Mammary epithelial cell (primary cell): ENCODE measurements at places on chromosomes 16 and 17.

- DNase-seq, result peak; percentile 46
Measured at GRCh38 chr16:73949574-73950320, 346.9 kb upstream of the PSMD7 start.

DNA sequence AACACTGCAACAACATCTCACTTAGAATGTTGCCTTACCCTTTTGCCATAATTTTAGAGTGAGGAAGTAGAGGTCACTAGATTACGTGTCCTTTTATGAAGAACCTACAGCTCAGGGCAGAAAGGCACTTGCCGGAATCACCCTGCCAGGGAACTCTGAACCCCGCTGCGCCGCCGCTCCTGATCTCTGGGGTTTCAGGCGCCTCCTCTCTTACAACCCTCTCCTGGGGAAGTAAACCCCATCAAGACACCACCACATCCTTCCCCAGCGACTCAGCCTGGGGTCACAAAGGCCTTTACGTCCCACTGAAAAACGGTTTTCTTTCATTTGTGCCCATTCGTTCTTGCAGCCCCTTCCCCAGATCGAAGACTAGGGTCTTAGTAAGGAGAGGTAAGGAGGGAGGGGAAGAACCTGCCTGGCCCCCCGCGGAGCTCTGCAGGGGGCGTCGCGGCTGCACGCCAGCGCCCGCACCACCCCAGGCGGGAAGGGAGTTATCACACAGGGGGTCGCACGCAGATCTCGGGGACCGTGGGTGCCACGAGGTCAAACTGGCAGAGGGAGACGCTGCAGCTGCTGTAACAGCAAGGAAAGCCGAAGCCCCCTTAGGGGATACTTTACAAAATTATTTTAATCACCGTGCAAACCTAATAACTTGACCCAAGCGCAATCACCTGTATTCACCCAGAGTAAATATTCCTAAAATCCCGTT is 1.0 kb upstream of the HLF start:
- DNase-seq, result no peak

GRCh38 chr16:5498562-5498961 is 401.0 kb upstream of the EEF2KMT start:
- DNase-seq, result no peak

DNA sequence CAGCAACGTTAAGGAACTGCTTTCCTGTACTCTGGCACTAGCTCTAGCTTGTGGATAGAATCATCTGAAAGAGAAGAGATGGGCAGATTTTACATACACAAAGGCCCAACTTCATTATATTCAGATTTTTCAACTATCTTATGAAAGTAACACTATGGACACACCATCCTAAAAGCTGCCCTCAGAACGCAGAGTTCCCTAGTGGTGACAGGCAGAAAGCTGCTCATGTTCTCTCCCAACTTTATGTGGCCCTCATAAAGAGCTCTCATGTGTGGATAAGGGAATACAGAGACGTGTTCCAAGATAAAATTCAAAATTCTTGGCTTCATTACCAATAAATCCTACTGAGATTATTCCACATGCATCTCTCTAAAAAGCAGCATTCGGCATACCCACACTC is 1.5 kb downstream of the CFAP20 start:
- peak; percentile 11 for DNase-seq

GRCh38 chr17:62692721-62693431 is 65.4 kb downstream of the MRC2 start:
- DNase-seq, result no peak

DNA sequence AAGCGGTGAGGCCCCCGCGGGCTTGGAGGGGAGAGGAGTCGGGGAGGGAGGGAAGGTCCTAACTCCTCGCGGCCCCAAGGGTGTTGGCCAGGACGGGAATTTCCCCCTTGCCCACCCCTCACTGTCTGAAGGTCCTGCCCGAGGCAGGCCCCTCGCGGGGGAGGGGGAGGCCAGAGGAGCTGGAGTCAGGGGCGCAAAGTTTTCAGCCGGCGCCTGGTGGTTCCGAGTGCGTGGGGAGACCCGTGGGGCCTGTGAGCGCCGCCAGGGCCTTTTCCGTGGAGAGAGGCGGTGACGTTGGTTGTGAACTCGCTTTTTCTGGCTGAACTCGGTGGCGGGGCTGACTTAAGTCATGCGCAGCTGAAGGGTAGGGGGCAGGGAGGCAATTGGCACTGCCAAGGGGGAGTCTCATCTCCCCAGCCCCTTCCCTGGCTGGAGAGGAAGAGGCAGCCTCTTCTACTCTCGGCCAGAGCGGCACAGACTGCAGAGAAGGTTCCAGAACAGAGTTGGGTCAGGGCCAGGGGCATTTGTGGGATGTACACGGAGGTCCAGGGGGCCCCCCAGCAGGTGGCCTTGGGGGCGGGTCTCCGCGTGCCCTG is 1.5 kb downstream of the CACNA1H start:
- DNase-seq, result no peak

DNA sequence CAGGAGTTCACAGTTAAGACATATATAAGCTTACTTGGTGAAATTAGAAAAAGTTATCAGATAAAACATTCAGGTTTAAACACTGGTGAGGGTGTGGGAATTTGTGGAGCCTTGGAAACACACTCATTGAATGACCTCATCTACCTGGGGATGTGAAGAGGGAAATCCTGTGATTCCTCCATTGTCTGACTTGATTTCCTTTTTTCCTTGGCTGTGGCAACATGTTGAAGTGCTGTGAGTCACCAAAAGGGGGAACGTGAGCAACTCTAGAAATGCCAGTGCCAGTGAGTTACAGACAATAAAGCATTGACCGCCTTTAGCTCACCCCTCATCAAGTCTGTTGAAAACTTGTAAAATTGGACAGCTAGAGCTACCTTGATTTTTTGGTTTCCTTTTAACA is 1.8 kb downstream of the HMOX2 start:
- DNase-seq, result peak; percentile 93

- peak; percentile 5 for DNase-seq
Measured at GRCh38 chr17:74211912-74212208, 1.5 kb upstream of the TTYH2 start.

DNA sequence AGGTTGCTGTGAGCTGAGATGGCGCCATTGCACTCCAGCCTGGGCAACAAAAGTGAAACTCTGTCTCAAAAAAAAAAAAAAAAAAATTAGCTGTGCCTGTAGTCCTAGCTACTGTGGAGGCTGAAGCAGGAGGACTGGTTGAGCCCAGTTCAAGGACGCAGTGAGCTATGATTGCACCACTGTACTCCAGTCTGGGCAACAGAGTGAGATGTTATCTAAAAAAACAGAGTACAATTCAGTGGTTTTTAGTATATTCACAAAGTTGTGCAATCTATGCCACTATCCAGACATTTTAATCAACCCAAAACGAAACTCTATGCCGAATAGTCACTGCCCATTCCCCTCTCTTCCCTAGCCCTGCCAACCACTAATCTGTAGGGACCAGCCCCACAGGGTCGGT is 25.1 kb downstream of the C16orf54 start:
- DNase-seq, result no peak

- DNase-seq, result peak; percentile 27
Measured at GRCh38 chr17:71337938-71338337, 782.9 kb upstream of the SOX9 start.

GRCh38 chr16:48507391-48507790 is 102.6 kb downstream of the N4BP1 start:
- no peak for DNase-seq

DNA sequence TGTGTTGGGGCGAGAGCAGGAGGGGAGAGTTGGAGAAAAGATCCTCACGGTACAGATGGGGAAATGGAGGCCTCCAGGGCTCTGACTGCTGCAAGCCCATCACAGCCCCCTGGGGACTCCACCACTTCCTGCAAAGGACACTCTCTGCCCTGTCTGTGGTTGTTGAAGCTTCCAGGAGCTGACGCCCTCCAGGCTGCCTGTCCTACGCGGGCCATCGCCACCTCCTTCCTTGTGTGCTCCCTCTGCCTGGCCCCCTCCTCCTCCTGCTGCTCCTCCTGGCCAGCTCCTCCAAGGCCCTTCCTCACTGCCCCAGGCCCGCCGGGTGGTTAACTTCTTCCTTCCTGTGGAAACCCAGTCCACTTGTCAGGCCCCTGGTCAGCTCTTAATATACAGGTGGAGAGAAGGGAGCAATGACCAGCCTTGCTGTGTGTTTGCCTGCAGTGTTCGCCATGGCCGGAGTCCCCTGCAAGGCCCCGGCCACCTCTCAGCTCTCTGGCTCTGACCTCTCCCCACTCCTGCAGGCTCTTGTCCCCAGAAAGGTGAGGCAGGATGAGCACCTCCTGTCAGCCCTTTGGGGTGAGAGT is 18.4 kb upstream of the STAC2 start:
- no peak for DNase-seq

DNA sequence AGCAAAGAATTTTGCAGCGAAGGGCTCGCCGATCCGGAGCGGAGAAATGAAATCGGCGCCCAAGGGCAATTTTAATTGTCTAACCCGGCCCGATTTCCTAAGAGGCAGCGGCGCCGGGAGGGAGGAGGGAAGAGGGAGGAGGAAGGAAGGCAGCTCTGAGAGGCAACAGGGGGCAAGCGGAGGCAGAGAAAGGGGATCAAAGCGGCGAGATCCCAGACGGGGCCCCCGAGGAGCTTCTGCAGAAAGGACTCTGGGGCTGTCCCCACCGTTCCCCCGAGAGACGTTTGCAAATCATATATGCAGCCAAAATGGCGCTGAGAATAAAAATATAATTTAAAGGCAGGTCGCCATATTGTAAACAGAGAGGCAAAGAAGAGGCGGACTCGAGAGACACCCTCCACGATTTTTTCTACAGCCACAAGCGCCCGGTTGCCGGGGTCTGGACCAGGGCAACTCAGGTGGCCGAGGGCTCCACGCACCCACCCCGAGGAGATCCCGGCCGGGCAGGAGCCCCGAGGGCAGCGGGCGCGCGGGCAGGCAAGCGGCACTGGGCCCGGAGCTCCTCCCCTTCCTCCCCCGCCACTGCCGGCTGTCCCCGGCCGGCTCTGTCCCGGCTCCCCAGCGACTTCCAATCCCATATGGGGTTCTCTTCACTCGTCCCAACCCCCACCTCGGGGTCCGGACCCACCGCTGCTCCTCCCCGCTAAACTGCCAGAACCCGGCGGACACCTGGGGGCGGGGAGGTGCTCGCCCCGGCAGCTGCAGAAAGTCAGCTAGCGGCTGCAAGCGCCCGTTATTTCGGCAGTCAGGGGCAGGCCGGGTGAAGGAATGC is 1.9 kb downstream of the PHF12 start:
- peak; percentile 69 for DNase-seq

DNA sequence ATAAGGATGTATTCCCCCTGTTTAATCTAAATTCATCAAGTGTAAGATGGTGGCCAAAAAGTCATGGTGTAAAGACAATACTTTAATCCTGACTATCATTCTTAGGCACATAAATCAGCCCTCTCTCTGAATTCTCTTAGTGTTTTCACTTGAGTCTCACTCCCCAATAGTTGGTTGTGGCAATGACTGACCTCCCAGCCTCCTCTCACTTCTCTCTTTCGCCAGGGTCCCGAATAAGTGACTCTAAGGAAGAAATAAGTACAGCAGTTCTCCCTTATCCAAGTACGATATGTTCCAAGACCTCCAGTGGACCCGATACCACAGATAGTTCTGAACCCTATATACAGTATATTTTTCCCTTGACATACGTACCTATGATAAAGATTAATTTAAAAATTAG is 335.3 kb downstream of the MAF start:
- DNase-seq, result no peak

DNA sequence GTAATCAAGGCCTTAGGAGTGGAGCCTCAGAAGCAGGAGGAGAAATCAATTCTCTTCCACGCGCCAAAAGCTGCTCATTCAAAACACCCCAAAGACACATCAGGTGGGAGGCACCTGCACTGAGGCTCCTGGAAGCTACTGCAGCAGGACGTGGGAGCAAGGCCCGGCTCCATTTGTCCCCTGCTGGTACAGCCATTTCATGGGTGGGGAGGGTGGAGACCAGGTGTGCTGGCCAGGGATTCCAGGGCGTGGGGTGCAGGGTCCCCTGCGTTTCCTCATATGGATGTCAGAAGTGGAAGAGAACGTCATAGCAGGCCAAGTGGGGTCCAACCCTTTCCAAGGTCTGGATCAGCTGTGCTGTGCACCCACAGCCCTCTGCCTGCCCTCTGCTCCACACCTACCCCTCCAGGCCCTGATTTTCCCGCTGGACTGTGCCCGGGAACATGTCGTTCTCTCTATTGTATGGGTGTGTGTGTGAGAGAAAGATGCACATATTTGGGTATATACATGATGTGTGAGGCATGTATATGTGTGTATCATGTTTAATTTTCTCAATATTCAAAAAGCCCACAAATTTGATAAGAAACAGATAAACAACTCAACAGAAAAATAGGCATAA is 39.2 kb upstream of the CBX4 start:
- DNase-seq, result no peak

GRCh38 chr16:81698310-81698641 is 80.8 kb upstream of the PLCG2 start:
- DNase-seq, result no peak

- DNase-seq, result peak; percentile 41
Measured at GRCh38 chr17:51119415-51120356, 982 bp downstream of the SPAG9 start.

GRCh38 chr16:54417384-54417783 is 130.8 kb upstream of the IRX3 start:
- DNase-seq, result no peak

GRCh38 chr17:50947782-50948543 is 81.8 kb upstream of the TOB1 start:
- DNase-seq, result no peak

DNA sequence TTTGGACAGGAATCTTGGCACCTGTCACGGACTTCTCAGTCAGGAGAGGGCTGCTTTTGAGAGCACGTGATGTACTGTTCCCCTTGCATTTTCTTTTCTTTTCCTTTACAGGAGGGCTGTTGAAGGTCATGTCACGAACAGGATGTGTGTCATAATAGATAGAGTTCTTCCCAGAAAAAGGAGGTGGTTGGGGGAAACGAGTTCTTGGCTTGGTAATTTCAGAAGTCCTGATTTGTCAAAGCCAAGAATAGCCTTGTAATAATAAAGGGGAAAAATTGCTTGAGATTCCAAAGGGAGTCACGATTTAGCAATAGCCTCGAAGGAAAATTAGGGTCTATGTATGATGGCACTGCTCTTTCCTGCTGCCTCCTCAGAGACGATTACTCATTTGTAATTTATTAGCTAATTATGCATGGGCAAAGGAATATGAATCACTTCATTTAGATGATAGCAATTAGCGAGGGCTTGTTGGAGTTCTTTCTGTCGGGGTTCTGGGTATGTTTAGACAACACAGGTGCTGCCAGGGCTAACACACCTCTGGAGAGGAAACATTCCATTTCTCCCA is 277.7 kb upstream of the N4BP1 start:
- no peak for DNase-seq

DNA sequence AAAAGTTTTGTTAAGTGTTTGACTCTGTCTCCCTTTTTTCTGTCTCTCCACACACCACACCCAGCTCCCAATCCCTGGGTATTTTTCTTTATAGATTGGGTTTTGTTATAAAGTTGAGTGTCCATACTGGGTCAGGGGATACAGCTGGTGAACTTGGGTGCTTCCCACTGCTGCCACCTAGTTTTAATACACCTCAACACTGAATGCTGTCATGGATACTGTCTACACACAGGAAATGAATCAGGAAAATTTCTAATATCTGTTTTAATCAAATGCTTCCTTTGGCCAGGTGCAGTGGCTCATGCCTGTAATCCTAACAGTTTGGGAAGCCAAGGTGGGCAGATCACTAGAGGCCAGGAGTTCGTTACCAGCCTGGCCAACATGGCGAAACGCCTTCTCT is 5.3 kb upstream of the TAOK1 start:
- DNase-seq, result peak; percentile 55
